ENCODE measurements at places on chromosomes 7 and 10.
A peak's percentile ranks its signal among the peaks of the same experiment; 100 is the strongest.

GRCh38 chr7:105246679-105247078 lies 142.0 kb downstream of the SRPK2 start:
- no peak for DNase-seq

GRCh38 chr7:121012919-121013318 lies 24.4 kb downstream of the CPED1 start:
- no peak for DNase-seq

DNA sequence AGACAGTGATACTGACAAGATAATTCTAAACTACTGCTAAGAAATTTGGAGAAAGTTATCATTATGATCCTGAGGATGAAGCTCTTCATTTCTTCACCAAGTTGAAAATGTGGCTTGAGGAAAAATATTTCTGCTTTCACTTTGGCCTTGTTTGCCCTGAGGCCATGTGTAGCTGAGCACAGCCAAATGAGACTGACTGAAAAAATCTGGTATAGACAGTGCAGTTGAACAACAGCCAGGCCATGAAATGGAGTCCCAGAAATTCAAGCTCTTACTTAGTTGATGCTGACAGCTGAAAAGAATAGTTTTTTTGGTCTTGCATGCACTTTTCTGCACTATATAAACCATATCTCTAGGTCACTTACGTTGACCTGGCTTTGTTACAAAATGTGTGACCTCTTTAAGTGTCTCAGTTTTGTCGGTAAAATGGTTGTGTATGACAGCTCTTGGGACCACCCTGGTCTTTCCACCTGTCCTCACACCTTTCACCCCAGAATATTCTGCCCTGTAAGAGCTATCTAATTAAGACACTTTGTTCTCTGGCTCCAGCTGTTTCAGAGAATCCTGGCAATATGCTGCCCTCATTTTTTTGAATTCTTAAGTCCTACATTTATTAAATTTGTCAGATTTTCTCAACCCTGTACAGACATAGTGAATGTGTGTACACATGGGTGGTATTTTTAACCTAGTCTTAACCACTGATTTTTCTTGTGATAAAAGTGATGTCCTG lies 91.3 kb downstream of the CD36 start:
- no peak for DNase-seq

DNA sequence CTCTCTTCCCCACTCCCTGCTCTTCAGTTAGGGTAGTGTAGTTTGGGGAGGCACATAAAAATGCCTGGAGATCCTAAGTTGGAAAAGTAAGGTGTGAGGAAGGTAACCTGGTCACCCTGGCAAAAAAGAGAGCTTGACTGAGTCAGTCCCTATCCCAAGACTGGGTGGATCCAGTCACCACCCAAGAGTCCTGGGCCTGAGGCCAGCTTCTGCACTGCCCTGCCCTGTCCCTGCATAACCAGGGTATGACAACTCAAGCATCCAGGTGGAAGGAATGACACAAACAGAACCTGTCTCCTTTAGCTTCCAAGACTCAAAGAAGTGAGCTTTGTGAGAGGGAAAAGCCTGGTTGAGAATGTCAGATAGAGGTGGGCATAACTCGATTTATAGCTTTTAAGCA lies 26.9 kb upstream of the SORBS1 start:
- no peak for DNase-seq

GRCh38 chr10:77949167-77949566 lies 22.6 kb upstream of the DLG5 start:
- no peak for DNase-seq

GRCh38 chr10:104307576-104308438 lies 30.5 kb downstream of the ITPRIP start:
- DNase-seq, result no peak

DNA sequence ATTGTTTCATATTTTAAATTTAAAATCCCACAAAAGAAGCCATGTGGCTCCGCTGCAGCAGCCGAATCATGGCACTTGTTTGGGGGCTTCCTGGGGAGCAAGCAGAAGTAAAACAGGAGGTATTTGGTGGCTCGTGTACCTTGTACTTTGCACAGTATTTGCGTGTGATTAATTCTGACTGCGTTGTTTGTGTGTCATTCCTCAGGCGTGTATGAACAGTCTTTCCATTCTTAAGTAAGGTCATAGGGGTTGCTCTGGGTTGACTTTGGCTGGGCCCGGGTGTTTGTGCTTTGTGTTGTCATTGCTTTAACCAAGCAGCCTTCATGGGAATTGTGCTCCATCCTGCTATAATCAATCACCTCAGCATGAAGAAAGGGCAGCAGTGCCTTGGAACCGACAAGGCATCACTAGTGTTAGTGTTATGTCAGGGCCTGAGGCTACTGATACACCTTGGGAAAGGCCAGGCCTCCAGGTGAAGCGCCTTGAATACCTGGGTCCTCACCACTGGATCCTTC lies 182.4 kb downstream of the ARHGAP21 start:
- no peak for DNase-seq

- no peak for DNase-seq
Measured at GRCh38 chr10:87030912-87031635, 11.0 kb downstream of the FAM25A start.

DNA sequence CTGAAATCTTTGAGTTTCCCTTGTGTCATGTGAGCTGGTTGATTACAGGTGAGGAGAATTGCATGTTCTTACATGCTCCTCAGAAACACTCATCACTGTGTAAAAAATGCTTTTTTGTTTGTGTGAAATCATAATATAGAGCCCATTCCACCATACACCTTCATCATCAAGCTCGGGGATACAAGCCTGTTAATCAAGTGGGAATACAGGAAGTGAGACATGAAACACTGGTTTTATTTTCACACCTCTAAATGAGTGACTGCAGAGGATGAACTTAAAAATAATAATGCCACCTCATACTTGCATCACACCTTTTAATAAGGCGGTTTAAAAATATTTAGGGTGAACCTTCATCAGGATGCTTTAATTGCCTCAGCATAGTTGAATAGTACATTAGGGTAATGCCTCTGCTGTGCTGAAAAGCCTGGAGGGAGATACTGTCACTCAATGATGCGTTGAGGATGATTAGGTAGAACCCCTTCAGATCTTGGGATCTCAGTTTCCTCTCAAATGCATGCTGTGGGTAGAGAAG lies 164.6 kb downstream of the AUTS2 start:
- no peak for DNase-seq

- DNase-seq, result no peak
Measured at GRCh38 chr7:2488681-2489080, 12.5 kb upstream of the GRIFIN start.

DNA sequence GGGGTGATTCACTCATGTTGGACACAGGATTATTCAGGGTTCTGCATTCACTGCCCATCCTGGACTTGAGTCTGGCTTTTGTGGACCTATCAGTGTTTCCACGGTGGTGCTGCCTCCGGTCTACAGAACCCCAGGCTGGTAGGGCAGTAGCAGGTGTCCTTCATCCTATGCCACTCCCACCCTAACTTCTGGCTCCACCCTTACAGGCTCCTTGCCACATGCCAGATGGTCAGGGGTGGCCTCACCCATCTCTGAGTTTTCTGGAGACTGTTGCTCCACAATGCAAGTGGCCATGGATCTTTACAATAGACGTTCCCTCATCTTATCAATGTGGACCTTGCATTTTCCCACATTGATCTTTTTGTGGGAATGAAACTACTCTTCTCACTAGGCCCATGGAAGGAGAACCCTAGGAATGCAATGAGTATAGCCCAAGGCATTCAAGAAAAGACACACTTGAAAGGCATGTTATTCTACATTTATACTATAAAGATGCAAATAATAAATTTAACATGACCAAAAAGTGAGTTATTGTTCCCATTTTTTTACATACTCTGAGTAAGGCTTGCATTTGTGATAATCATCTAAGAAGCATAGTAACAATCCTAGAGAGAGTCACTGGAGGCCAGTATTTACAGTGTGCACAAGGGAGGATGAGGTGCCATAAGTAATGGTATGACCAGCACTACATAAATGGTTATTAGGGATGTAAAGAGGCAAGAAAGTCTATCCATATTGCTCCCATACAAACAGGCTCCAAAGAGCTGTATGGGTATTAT lies 57.4 kb upstream of the ADO start:
- DNase-seq, result no peak

DNA sequence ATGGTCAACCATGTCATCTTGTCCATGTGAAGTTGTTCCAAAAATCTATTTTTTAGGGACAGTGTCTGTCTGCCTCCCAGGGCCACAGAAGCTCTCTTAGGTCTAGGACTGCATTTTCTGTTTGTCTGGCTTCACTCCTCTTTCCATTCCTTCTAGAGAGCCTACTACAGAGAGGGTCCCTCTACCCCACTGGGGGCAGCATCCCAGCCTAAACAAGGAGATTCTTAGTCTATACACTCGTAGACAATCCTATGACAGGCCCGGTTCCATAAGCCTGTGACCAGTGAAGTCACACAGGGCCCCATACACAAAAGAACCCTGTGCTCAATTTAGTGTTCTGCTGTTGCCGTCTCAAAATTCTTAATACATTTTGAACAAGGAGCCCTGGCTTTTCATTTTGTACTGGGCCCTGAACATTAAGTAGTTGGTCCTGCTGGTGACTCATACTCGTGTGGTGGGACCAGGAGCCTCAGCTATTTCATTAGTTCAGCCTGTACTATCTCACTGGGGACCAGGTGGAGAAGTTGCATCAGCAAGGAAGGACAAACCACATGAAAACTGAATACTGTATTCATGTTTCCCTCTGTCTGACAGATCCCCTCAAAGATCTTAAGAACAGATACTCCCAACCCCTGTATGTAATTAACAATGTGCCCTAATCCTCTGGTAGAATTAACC lies 23.5 kb upstream of the FAM180A start:
- DNase-seq, result no peak

DNA sequence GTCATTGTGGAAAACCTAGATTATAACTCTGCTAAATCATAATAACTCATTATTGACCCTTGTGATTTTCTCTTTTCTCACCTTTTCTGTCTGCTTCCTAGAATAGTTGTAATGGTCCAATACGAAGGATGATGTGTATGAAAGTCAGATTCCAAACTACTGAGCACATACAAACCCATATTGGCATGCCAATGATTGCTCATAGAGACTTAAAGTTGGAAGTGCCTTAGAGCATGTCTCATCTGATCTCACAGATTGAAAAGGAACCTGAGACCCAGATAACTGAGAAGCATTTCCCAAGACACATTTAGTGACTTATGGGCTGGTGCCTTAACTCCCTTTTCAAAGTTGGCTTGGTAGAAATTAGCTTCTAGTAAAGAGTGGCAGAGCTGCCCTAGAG lies 594.3 kb downstream of the REEP3 start:
- DNase-seq, result no peak

GRCh38 chr10:112246-112645 lies 23.0 kb upstream of the ZMYND11 start:
- no peak for DNase-seq

- DNase-seq, result peak; percentile 57
Measured at GRCh38 chr10:71396084-71396710, 523 bp upstream of the CDH23 start.

DNA sequence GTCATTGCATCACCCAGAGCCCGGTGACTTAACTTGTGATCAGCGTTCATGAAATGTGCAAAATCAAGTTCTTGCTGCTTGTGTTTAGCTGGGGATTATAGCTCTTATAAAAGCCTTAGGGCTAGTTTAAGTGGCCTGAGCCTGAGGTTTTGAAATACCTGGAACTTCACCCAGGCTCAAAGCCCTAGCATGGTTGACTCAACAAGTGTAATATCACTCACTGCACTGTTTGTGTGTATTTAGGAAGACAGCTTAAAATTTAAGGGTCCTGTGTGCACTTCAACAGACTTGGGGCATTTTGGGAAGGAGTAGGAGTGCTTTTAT lies 489.5 kb downstream of the GATA3 start:
- DNase-seq, result no peak

DNA sequence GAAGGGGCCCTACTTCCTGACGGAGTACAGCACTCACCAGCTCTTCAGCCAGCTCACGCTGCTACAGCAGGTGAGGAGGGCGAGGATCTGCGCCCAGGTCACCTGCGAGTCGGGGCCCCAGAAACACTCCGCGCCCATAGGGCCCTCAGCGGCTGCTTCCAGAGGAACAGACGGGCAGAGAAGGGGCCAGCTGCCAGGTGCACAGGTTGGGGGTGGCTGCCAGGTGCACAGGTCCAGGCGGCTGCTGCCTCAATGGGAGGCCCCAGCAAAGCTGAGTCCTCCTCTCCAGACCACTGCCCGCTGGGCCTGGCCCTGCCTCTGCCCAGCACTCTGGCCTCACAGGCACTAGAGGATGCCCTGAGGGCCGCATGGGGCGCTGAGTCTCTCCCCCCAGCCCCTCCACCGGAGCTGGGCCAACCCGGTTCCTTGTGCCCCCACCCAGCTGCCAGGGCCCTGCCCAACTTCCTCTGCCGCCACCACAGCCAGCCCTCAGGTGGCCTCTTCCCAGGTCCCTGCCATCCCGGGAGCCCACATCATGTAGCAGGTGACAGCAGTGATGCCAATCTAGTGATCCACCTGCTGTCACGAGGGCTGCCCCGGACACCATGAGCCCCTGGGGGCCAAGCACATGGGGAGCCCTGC lies 17.0 kb upstream of the UTF1 start:
- DNase-seq, result no peak

DNA sequence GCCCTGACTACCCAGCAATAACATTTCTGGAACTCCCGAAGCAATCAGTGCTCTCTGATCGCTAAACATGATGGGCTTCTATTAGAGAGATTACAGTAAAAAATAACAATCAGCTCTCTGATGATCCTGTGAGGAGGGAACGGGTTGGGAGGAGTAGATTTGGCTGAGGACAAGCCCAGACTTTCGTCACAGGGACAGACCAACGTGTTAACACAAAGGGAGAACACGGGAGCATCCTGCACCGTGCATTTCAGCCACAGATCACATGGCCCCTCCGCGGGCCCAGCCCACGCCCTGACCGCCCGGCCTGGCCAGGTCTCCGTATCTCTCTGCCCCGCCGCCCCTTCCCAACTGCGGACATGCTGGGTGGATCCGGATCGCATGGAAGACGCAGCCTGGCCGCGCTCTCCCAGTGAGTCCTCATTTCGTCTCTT lies 95.0 kb upstream of the AGBL3 start:
- peak; percentile 60 for DNase-seq

DNA sequence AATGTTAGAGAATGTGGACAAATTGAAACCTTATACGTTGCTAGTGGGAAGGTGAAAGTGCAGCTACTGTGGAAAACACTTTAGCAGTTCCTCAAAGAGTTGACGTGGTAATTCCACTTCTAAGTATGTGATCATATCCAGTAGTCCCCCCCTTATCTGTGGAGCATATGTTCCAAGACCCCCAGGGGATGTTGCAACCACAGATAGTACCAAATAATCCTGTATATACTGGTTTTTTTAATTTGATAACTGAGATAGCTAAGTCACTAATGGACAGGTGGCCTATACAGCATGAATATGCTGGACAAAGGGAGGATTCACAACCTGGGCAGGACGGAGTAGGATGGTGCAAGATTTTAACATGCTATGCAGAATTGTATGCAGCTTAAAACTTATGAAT lies 36.8 kb downstream of the PCGF5 start:
- no peak for DNase-seq

All from substantia nigra (tissue), 51 donors.